ENCODE measurements at places on chromosomes 1 and 21. TPM values are rescaled to one million over a fixed set of nuclear protein-coding genes. Genes with fewer than 3 reads are reported as not detected.

GRCh38 chr1:59833022-59833421 is 18.3 kb downstream of the HOOK1 start:
- no peaks in the 10 kb centered on the region for H3K27me3 ChIP-seq
- no peaks in the 10 kb centered on the region for H3K36me3 ChIP-seq
- H3K4me1 ChIP-seq: no peaks in the 10 kb centered on the region
- DNase-seq: no peak

- H3K27ac ChIP-seq: no peak overlapping the region
- no peaks in the 10 kb centered on the region for H3K36me3 ChIP-seq
- H3K4me3 ChIP-seq: no peak overlapping the region
- DNase-seq: no peak
Observed at GRCh38 chr1:66160719-66161118, 368.0 kb downstream of the PDE4B start.

- H3K4me1 ChIP-seq: no peaks in the 10 kb centered on the region
- H3K4me3 ChIP-seq: no peak overlapping the region
- no peaks in the 10 kb centered on the region for H3K36me3 ChIP-seq
- no peak for DNase-seq
- no peak overlapping the region for H3K27ac ChIP-seq
- H3K27me3 ChIP-seq: no peaks in the 10 kb centered on the region
Observed at GRCh38 chr1:157145076-157145475, 6.9 kb upstream of the ETV3 start.

- no peak overlapping the region for H3K4me3 ChIP-seq
- H3K27me3 ChIP-seq: no peaks in the 10 kb centered on the region
- H3K4me1 ChIP-seq: no peaks in the 10 kb centered on the region
- DNase-seq: no peak
Observed at GRCh38 chr21:44199448-44199847, 41.3 kb downstream of the ICOSLG start.

GRCh38 chr1:193143285-193143684 is 21.5 kb downstream of the CDC73 start:
- peaks cover 4% of the 10 kb centered on the region for H3K36me3 ChIP-seq
- no peak overlapping the region for H3K27ac ChIP-seq
- H3K4me3 ChIP-seq: no peak overlapping the region

DNA sequence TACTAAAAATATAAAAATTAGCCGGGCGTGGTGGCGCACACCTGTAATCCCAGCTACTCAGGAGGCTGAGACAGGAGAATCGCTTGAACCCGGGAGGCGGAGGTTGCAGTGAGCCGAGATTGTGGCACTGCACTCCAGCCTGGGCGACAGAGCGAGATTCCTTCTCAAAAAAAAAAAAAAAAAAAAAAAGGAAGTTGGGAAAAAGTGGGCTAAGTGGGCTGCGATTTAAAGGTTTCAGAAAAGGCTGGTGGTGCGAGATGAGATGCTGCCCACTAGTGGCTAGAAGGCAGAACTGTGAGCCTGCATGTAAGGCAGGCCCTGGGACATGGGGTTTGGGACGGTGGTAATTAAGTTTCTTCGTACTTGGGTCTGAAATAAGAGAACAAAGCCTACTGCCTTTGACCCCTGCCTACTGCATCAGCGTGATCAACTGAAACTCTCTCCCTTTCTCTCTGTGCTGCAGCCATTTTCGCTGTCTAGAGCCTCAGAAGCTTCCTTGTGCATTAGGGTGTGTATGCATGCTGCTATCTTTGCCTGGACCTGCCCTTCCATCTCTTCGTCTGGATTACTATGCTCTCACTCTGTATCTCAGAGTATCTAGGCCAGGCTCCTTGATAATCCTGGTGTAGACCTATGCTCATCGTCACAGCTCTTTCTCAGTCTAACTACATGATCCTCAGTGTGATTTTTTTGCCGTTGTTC is 12.4 kb downstream of the FMOD start:
- peak; percentile 64 for DNase-seq
- no peak overlapping the region for H3K27ac ChIP-seq
- no peaks in the 10 kb centered on the region for H3K27me3 ChIP-seq

Gene CELA3A
- total RNA-seq: 5.2 TPM

- H3K27ac ChIP-seq: no peak overlapping the region
- H3K4me1 ChIP-seq: no peaks in the 10 kb centered on the region
- H3K27me3 ChIP-seq: no peaks in the 10 kb centered on the region
- H3K4me3 ChIP-seq: no peak overlapping the region
- H3K36me3 ChIP-seq: no peaks in the 10 kb centered on the region
Observed at GRCh38 chr1:91171898-91172297, 150.1 kb upstream of the ZNF644 start.

GRCh38 chr1:31786366-31787060 is 22.4 kb upstream of the ADGRB2 start:
- no peaks in the 10 kb centered on the region for H3K27me3 ChIP-seq
- no peaks in the 10 kb centered on the region for H3K36me3 ChIP-seq
- no peaks in the 10 kb centered on the region for H3K4me1 ChIP-seq
- no peak overlapping the region for H3K27ac ChIP-seq
- DNase-seq: peak; percentile 75

GRCh38 chr1:156559797-156560385 is 12.5 kb downstream of the IQGAP3 start:
- no peak overlapping the region for H3K27ac ChIP-seq
- no peaks in the 10 kb centered on the region for H3K27me3 ChIP-seq
- no peak overlapping the region for H3K4me3 ChIP-seq
- no peaks in the 10 kb centered on the region for H3K4me1 ChIP-seq
- H3K36me3 ChIP-seq: no peaks in the 10 kb centered on the region

Gene SLC2A5
- 5.8 TPM for total RNA-seq

Gene KCNK1
- total RNA-seq: 5.9 TPM

Gene KRTAP12-4
- total RNA-seq: not detected

GRCh38 chr1:19850214-19850613 is 32.0 kb upstream of the OTUD3 start:
- H3K36me3 ChIP-seq: no peaks in the 10 kb centered on the region
- DNase-seq: no peak
- H3K27me3 ChIP-seq: no peaks in the 10 kb centered on the region
- H3K27ac ChIP-seq: no peak overlapping the region

Gene CNKSR1
- total RNA-seq: 1.7 TPM

- no peak overlapping the region for H3K27ac ChIP-seq
- H3K4me1 ChIP-seq: no peaks in the 10 kb centered on the region
- DNase-seq: peak; percentile 51
- H3K36me3 ChIP-seq: no peaks in the 10 kb centered on the region
- H3K27me3 ChIP-seq: no peaks in the 10 kb centered on the region
- no peak overlapping the region for H3K4me3 ChIP-seq
Observed at GRCh38 chr1:30512914-30513265, 210.5 kb downstream of the MATN1 start.

Gene CFHR2
- not detected for total RNA-seq

Gene TDRD10
- total RNA-seq: 3.8 TPM

DNA sequence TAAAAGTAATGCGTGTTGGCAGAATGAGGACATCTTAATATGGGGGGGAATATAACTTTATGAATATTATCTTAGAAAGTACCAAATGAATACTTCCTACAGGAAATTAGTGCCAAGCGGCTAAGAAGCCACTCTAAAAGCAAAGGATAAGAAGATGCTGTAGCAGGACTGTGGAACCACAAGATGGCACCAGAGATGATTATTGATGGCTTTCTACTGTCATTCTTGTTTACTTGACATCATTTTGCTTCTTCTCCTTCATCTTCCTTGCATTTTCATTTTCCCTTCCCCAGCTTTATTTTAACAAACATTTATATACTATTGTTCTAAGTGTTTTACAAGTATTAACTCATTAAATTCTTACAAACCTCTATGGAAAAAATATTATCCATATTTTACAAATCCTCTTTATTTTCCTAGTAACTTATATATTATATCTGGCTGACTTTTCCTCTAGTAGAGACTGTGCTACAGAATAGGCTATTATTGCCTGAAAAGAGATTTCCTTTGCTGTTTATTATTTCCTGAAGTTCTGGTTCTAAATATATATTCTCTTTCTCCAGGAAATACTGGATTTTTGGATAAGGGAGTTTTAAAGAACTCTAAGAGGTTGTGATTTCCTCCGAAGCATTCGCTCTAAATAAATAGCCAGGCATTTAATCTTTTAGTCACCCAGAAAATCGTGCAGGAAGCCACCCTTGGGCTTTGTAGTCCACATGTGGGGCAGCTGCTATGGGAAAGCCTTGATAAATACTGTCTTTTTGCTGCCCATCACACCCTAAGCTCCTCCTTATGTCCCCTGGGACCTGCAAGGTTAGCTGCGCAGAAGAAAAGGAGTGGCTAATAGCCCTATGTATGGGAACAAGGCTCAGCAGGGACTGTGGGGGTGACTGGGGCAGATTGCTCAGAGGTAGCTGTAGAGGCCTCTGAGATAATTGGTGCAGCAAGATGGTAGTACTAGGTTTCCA is 69.8 kb downstream of the TPR start:
- no peaks in the 10 kb centered on the region for H3K27me3 ChIP-seq
- no peak overlapping the region for H3K4me3 ChIP-seq
- H3K27ac ChIP-seq: no peak overlapping the region
- no peaks in the 10 kb centered on the region for H3K4me1 ChIP-seq

DNA sequence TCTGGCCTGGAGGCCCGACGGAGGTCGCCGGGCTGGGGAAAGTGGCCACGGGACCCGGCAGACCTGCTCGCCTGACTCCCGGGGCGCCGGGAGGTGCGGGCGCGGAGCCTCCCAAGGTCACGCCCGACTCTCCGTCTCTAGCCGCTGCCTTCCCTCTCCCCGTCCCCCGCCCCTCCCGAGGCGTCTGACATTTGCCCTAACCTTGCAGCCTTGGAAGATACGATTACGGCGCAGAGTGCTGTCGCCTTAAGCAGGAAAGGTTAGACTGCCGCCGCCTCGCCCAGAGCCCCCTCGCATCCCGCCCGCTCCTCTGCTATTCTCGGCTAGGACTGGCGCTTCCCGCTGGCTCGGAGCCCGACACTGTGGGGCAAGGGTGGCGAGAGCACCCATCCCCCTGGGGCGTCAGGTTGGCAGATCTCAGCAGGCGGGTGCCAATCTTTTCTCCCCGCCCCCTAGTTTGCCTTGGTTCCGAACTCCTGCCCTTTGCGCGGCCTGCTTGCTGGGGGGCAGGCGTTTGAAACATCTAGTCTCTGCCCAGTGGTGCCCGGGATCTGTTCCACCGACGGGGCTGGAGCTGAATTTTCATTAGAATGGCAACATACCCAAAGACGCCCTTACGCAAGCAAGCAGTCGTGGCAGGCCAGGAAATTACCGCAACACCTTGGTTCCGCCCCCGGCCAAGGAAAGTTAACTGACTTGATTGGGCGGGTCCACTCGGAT is 835 bp downstream of the PGM1 start:
- peak; percentile 89 for DNase-seq
- H3K36me3 ChIP-seq: no peaks in the 10 kb centered on the region
- no peaks in the 10 kb centered on the region for H3K27me3 ChIP-seq
- peaks cover 2% of the 10 kb centered on the region for H3K4me1 ChIP-seq
- peak overlapping the region; percentile 46 for H3K27ac ChIP-seq

DNA sequence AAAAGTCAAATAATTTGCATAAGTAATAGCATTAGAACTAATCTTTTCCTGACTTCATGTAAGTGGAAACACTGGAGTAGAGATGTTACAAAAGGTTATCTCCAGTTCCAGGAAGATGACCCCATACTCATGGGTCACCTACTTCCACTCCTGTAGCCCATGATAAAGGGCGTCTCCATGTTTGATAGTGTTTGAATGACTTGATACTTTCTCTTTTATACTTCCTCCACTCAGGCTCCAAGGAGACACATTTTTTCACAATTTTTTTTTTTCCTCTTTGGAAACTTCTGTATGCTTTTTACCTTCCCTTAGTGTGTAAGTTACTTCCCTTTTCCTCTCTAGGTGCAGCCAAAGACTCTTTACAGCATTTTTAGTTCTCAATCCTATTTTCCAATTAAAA is 382.1 kb upstream of the B3GALT2 start:
- no peaks in the 10 kb centered on the region for H3K36me3 ChIP-seq
- H3K27me3 ChIP-seq: no peaks in the 10 kb centered on the region
- no peak for DNase-seq
- no peaks in the 10 kb centered on the region for H3K4me1 ChIP-seq

DNA sequence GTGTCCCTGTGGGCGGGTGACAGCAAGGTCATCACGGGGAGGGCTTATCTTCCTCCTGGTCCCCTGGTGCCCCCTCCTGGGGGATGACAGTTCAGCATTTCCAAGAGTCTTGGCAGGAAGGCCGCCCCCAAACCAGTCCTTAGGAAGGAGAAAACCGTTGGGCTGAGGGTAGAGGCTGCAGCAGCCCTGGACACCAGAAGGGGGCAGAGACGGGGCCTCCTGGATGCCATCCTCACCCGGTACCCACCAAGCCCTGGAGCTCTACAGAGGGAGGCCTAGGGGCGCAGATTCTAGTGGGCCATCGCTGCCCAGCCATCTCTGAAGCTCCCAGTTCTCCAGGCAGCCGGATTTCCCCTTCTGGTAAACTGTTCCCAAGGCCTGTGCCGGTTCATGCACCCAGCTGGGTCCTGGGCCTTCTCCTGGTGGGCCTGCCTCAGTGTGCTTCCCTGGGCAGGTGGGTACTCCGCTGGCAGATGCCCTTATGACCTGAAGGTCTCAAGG is 14.8 kb upstream of the ZNF669 start:
- no peak overlapping the region for H3K4me3 ChIP-seq
- H3K27me3 ChIP-seq: no peaks in the 10 kb centered on the region
- DNase-seq: no peak
- H3K27ac ChIP-seq: no peak overlapping the region

Gene SMIM1
- total RNA-seq: 7.5 TPM

DNA sequence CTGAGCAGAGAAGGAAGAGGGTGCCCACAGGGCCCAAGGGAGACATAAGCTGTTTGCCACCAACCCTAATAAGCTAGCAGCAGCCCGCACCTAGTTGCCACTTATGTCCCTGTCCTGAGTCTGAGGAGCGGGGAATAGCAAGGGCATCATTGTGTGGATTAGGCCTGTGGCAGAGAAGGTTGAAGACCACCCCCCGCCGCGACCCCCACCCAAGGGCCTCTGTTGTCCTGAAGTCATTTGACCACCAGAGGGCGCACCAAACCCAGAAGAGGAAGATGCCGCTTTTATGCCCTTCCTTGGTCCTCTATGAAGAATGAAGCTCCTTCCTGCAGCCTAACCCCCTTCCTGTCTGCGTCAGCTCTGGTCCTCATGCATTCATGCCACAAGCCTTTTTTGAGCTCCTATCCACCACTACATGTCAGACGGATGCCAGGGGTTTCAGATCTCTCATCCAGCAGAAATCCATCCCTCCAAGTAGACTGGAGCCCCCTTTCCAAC is 16.6 kb downstream of the RHBG start:
- H3K4me1 ChIP-seq: no peaks in the 10 kb centered on the region
- no peaks in the 10 kb centered on the region for H3K27me3 ChIP-seq
- no peak overlapping the region for H3K4me3 ChIP-seq
- H3K36me3 ChIP-seq: no peaks in the 10 kb centered on the region
- DNase-seq: peak; percentile 74
- no peak overlapping the region for H3K27ac ChIP-seq

- no peak overlapping the region for H3K27ac ChIP-seq
- H3K4me3 ChIP-seq: peak overlapping the region; percentile 22
- H3K36me3 ChIP-seq: no peaks in the 10 kb centered on the region
- DNase-seq: no peak
- H3K27me3 ChIP-seq: no peaks in the 10 kb centered on the region
- H3K4me1 ChIP-seq: no peaks in the 10 kb centered on the region
Observed at GRCh38 chr1:54474310-54475251, 68.4 kb upstream of the SSBP3 start.

GRCh38 chr1:29011775-29012174 is 97.4 kb downstream of the EPB41 start:
- no peak overlapping the region for H3K4me3 ChIP-seq
- no peak for DNase-seq
- H3K27ac ChIP-seq: no peak overlapping the region
- H3K27me3 ChIP-seq: no peaks in the 10 kb centered on the region
- H3K4me1 ChIP-seq: no peaks in the 10 kb centered on the region
- H3K36me3 ChIP-seq: peaks cover 2% of the 10 kb centered on the region

GRCh38 chr1:116119876-116120275 is 8.7 kb downstream of the MAB21L3 start:
- no peak overlapping the region for H3K27ac ChIP-seq
- peaks cover 2% of the 10 kb centered on the region for H3K4me1 ChIP-seq
- H3K36me3 ChIP-seq: no peaks in the 10 kb centered on the region

All from aorta (tissue), 5 donors.